Bone marrow (tissue), 2 donors: ENCODE measurements at places on chromosomes 5 and 9.

DNA sequence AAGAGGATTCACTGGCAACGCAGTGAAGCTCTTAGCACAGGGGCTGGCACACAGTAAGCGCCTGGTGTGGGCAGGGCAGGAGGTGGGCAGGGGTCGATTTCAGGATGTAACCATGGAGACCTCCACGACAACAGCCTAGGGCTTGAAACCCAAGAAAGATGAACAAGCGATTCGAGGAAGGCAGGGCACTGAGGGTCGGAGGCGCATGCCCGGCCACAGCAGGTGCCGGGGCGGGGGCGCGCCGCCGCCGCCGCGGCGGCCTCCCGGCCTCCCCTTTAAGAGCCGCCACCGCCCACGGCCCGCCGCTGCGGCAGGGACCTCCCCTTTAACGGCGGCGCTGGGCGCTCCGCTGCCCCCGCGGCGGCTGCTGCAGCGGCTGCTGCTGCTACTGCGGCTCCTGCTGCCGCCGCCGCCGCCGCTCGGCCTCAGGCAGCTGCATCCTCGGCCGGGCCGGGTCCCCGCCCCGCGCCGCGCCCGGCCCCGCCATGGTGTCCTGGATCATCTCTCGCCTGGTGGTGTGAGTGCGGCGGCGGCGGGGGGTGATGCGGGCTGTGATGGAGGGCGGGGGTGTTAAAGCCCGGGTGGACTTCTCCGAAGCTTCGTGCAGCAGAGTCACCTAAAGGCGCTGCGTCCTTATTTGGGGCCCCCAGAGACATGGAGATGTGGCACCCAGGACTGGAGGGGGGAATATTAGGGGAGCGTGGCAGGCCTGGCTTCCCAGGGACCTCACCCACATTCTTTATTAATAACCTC, at the start of gene REEP2:
REEP2 (plus strand) TSS at position 334 of the 753 bp plus-strand sequence; CDS start at position 486, 152 bp downstream.
- peak; percentile 20 for DNase-seq

DNA sequence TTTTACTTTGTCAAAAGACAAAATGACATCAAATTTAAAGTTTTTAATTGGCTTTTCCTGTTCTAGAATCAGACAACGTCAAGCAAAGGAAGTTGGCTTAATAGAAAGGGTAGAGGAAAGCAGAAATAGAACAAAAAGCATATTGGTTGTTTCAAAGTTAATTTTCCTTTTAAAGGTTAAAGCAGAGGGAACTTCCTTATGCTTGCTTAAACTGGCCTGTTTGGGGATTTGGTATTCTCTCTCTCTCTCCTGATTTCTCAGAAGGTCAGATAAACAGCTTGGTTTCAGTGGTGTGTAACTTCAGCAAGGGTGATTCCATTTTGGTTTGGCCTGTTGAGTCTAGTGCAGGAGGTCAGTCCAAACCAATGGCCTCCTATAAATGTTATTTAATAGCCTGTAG, 127.1 kb downstream of the SMARCA2 start:
- no peak for DNase-seq

DNA sequence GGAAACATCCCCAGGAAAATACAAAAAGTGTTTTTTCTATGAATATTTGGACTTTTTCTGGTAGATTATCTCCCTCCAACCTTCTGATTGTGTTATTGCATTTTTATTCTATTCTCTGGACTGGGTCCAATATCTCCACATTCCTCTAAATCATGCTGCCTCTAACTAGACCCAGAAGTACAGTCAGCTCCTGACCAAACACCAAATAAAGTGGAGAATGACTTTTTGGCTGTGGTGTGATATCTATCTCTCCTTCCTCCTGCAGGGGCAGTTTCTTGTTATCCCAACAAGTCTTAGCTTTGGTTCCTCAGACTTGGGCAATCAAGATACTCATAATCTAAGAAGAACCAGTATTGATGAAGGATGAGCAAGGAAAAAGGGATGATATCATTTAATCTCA, 3.2 kb upstream of the RAI14 start:
- no peak for DNase-seq

DNA sequence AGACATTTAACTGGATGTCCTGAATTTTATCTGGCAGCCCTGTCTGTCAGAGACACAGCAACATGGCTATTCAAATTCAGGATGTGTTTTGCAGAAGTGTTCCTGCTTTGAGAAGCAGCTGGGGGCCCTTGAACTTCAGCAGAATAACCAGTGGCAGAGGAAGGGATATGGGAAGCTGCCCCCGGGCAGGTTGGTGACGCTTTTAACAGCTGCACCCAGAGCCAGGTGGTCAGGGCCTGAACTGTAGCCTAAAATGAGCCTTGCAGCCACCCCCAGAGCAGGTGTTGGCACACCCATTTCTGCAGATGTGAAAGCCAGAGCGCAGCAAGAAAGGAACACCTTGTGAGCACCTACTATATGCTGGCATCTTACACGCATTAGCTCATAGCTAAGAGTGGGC, 128.7 kb upstream of the BOD1 start:
- DNase-seq, result no peak

GRCh38 chr9:21728781-21729180, 73.7 kb upstream of the MTAP start:
- DNase-seq, result no peak

GRCh38 chr9:90961375-90961774, 159.8 kb downstream of the SYK start:
- DNase-seq, result no peak

GRCh38 chr5:74664551-74664950, 20.5 kb upstream of the HEXB start:
- DNase-seq, result no peak

- DNase-seq, result no peak
These were observed 134.0 kb upstream of the VCAN start for GRCh38 chr5:83337453-83338035.

- no peak for DNase-seq
These were observed 311.2 kb upstream of the SEMA6A start for GRCh38 chr5:116885825-116886224.

GRCh38 chr9:131310833-131311554, 21.5 kb downstream of the PLPP7 start:
- no peak for DNase-seq

GRCh38 chr9:72681283-72681630, 159.8 kb downstream of the TMC1 start:
- DNase-seq, result no peak

GRCh38 chr5:166166071-166166470, 2125.4 kb upstream of the WWC1 start:
- no peak for DNase-seq

DNA sequence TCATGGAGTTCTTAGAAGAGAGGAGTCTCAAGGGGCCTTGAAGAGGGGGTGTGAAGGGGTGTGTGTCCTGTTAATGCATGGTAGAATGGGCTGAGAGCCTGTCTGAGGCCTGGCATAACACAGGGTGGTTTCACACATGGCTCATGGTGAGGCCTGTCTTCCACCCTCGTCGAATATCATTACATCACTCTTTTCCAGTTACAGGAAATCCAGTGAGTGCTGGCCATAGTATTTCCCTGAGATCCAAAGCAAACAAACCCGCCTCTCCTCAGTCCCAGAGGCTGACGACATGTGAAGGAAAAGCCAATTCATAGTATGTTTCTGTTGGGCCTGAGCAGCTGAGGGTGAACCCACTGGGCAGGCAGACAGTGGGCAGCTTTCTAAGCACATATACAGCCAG, 159.4 kb upstream of the NR3C1 start:
- DNase-seq, result no peak

GRCh38 chr9:22136461-22137096, 127.5 kb upstream of the CDKN2B start:
- no peak for DNase-seq
